Activated CD4-positive, alpha-beta T cell treated with anti-CD3 and anti-CD28 coated beads for 1 hour (primary cell): ENCODE measurements at places on chromosomes 1 and 21.

- DNase-seq = no peak
Observed at GRCh38 chr1:8523666-8524206, 205.8 kb downstream of the SLC45A1 start.

DNA sequence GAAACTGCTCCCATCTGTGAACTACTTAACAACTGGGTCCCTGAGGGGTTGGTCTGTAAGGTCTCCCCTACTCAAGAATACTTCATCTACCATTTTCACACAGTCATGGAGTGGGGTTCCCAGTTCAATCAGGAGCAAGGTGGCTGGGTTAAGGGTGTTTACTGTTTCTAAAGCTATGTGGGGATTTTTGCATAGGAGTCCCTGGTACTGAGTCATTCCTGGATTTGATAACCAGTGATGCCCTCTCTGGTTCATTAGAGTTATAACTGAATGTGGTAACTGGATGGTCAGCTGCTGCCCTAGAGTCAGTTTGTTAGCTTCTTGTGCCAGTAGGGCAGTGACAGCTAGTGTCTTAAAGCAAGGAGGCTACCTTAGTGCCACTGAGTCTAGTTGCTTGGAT lies 29.4 kb upstream of the KCNJ15 start:
- no peak for DNase-seq

- no peak for DNase-seq
Observed at GRCh38 chr21:45158491-45159423, 84.4 kb downstream of the ADARB1 start.

DNA sequence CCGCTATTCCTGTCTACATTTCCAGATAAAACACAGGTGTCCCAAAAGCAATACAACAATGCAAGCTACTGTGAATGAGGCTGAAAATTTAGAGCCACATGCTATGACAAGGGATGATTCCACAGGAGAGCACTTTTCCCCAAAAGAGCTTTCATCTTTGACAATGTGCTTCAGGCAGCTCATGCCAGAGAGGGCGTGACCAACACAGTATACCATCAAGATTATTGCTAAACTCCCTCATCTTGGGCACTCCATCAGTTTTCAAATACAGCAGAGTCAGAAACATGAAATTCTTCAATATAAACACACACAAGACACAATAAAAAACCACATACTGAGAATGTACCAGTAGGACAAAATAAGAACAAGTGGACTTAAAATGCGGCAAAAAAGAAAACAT lies 6.7 kb downstream of the GON4L start:
- no peak for DNase-seq

DNA sequence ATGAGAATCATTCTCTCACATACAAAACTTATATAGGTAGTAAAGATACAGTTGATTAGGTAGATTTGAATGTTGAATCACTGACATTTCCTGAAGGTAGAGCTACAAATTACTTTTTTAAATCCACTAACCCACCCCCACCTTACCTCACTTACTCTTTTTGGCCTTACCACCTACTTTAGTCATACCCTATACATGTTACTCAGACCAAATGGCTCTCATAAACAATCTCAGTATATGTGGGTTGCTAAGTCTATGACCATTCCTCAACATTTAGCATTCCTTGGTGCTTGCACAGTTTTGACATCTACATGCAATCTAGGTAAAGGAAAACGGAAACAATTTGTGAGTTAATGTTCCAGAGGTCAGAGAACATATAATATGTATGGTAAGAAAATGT lies 26.3 kb downstream of the SYDE2 start:
- DNase-seq = no peak
